Putamen (tissue), 1 donor: ENCODE measurements at places on chromosomes 2 and 18.

DNA sequence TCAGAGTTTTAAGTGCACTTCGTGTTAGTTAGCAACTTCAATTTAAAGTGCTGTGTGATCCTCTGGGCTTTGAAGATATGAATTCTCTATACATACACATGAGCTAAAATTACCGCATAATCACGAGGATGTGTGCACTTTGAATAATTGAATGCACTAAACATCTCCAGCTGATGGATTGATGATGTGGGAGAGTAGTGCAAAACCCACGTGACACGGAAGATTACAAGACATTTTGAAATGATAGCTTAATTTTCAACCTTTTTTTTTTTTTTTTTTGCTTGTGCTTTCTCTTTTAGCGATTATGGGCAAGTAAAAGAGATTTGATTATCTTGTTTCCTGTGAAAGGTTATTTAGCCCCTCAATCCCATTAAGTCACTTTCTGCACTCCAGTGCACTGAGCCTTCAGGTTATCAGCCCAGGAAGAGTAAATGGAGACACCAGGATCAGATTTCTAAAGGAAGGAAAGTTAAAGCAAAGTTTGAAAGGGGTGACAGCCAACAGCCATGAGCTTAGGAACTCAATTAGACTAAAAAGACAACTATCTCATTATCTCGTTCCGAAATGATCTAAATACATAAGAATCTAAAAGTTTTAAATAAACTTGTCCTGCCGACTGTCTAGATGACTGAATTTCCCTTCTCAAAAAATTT, 81.6 kb downstream of the CDK15 start:
- no peak for DNase-seq

GRCh38 chr18:56248610-56249235, 389.7 kb downstream of the TXNL1 start:
- no peak for DNase-seq

- no peak for DNase-seq
Measured at GRCh38 chr18:63025251-63026090, 294.1 kb downstream of the BCL2 start.

GRCh38 chr2:156748221-156748620, 312.0 kb downstream of the GPD2 start:
- DNase-seq, result no peak

- no peak for DNase-seq
Measured at GRCh38 chr2:225413786-225414185, 14.3 kb downstream of the NYAP2 start.

- DNase-seq, result no peak
Measured at GRCh38 chr18:61541673-61542072, 208.4 kb downstream of the CDH20 start.

DNA sequence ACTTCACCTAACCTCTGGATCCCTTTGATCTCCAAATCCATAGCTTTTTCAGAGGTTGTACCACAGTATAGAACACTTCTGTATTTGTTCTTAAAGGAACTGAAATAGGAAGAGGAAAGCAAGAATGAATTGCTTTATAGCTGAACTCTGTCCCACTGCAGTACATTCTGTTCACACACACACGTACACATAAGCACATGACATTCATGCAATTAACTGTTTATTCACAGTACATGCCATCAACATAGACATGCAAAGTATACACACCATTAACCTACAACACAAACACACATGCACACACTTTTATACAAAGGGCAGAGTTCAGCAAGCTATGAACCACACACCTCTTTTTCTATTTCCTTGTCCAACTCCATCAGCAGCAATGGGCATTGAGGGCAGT, 43.2 kb downstream of the MRPL33 start:
- DNase-seq, result no peak

- DNase-seq, result no peak
Measured at GRCh38 chr2:157238296-157238695, 19.2 kb upstream of the GALNT5 start.

DNA sequence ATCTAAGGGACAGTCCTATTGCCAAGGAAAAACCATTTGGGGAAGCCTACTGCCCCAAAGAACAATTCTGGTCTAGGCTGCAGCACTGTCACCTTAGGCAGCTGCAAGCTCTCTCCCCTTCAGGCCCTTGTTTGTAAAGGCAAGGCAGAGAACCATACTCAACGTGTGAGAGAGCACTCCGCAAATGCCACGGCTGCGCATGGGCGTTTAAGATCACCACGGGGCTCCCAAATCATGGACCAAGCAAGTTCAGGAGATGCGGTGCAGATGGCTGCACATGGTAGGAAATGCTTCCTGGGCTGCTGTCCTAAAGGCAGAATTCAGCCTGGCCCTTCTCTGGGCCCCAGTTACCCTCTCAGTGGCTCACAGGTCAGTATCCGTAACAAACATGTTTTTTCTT, 15.5 kb downstream of the ERFE start:
- DNase-seq, result no peak

DNA sequence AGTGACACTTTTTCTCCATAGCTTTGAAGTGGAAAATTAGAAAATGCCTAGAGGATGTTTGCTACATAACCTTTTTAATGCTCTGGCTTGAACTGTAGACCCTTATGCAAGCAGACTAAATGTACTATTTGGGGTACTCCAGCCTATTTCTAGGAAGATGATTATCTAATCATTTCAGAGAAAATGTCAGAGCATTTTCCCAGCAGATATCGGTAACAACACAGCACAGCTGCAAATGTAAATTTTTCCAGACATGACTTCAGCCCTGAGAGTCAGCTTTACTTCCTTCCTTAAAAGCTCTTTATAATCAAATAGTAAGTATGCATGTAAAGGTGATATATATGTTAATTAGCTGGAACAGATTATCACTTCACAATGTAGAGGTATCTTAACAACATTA, 1647.1 kb downstream of the SUCLG1 start:
- DNase-seq, result no peak

- no peak for DNase-seq
Measured at GRCh38 chr2:199446996-199447576, 10.7 kb downstream of the SATB2 start.
